ENCODE measurements at places on chromosomes 2 and 18.

DNA sequence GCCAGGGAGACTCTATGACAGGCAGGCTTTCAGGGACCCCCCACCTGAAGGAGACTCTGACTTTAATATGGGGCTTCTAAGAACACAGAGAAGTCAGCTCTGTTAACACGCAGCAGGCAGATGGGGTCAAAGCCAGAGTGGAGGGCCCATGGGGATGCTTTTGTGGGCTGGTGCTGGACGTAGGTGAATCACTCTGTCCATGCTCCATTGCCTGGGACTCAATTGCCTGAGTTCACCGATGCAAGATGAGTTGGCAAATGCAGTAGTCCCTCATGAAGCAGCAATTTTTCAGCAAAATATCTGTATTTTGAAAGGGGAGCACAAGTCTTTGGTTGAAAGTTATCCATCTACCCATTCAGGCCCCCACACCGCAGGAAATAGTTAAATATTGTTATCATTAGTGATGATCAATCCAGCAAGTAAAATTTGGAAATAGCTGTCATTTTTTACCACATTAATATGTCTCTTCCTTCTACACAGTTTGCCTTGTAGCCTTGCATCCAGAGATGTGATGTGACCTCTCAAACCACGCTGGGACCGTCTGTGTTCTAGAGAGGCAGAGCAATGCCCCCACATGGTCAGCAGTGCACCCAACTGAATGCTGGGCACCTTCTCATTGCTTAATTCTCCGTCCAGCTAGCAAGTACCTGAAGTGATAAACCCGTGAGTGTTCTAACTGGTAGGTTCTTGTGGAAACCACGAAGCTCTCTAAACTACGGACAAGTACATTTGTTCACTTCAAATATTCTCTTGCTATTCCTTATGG lies 34.8 kb upstream of the FAM110C start:
- no peak for DNase-seq

- DNase-seq, result peak; percentile 19
Observed at GRCh38 chr18:50285071-50285470, 2.4 kb downstream of the CXXC1 start.

DNA sequence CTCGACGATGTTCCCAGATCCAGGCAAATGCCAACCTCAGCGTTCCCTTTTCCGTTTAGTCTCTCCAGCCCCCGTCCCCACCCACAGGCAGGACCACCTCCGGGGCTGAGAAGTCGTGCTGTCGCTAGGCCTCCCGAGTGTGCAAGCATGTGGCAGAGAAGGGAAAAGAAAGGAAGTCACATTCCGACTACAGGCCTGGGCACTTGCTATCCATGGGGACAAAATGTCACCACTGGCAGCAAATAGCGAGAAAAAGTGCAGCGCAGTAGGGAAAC lies 420 bp downstream of the PIGN start:
- no peak for DNase-seq

GRCh38 chr2:214069254-214069653 lies 341.6 kb upstream of the VWC2L start:
- no peak for DNase-seq

DNA sequence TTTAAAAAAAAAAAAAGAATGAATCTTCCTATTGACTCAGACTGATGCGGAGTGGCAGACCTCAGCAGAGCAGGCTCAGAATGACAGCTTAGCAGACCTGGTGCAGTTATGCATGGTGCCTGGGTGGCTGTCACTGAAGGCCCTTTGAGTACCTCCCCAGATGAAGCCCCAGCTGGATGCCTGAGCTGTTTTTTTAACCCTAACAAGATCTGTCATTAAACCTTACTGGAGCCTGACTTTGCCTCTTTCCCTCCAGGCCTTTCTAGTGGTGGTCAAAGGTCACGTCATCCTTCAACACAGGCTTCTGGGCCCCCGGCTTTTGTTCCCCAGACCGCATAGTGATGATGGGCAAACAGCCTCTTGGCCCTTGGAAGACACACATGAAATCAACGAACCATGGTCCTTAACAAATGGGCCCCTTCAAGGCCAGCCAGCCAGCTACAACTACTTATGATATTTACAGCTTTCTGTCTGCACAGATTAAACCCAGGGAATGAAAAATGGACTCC lies 138.3 kb upstream of the CYP1B1 start:
- DNase-seq, result no peak

DNA sequence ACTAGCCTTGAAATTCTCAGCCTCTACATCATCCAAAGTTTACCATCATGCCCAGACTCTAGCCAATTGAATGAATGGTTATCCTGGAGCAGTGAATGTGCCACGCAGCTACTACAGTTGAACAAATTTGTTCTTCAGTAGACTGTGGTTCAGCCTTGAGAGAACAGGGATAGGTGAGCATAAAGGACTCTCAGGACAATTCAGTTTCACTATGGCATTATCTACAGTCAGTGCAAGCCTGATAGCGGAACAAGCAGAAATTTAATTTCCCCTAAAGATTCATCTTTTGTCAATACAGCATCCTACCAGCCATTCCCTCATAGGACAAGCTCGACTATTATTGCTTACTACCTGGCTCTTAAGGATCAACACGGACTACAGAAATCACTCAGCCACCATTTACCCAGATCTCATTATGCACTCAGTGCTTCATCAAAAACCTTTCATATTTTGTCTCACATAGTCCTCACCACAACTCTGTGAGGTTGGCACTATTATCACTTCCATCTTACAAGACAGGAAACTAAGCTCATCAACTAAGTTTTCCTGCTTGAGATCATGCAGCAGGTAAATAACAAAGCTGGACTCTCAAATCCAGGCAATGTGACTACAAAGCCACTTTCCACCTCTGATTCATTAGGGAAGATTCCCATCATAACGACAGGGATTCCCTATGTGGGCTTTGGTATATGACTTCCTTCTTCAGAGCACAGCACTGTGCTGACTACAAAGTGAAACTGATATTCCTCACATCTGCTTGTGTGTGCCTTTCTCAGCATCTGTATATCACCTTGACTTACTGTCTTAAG lies 181.5 kb upstream of the ACVR2A start:
- no peak for DNase-seq

GRCh38 chr2:237571551-237571950 lies 5.2 kb downstream of the PRLH start:
- no peak for DNase-seq

GRCh38 chr2:58876126-58876525 lies 635.0 kb upstream of the FANCL start:
- no peak for DNase-seq
